ENCODE measurements at places on chromosomes 3 and 15. TPM values are rescaled to one million over a fixed set of nuclear protein-coding genes. Genes with fewer than 3 reads are reported as not detected.

GRCh38 chr3:33194303-33194702 is 24.3 kb downstream of the SUSD5 start:
- no peak for DNase-seq
- no peaks in the 10 kb centered on the region for H3K27me3 ChIP-seq
- peaks cover 2% of the 10 kb centered on the region for H3K36me3 ChIP-seq
- H3K4me3 ChIP-seq = no peak overlapping the region

DNA sequence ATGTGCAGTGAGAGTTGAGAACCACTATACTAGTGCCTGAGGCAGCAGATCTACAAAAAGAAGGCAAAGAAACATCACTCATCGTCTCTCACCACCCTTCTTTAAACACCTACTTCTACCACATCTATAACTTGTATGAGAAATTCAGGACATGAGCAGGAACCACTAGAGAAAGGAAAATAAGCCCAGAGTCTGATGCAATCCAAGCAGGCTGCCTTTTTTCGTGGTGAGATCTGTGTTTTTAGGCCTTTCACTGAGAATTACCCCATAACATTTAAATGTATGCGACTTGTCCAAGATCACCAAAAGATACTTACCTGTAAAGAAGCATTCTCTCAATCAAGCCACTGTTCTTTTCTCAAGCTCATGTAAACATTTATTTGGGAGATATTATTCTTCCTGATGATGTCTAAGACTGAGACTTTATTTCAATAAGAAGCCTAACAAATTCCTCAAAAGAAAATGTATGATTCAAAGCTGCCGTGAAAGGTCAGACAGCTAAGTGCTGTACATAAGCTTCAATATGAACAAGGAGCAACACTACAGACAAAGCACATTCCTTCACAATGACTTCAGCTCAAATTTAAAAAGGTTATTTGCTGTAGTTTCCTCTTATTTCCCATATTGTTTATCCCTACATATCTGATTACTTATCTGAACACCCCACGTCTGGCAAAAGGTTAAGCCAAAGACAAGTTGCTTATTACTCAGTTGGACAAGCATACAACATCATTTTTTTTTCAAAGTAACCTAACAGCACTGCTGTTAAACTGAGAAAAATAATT is 16.5 kb downstream of the SPICE1 start:
- H3K4me1 ChIP-seq = no peaks in the 10 kb centered on the region
- H3K27ac ChIP-seq = no peak overlapping the region
- H3K36me3 ChIP-seq = peaks cover 3% of the 10 kb centered on the region

DNA sequence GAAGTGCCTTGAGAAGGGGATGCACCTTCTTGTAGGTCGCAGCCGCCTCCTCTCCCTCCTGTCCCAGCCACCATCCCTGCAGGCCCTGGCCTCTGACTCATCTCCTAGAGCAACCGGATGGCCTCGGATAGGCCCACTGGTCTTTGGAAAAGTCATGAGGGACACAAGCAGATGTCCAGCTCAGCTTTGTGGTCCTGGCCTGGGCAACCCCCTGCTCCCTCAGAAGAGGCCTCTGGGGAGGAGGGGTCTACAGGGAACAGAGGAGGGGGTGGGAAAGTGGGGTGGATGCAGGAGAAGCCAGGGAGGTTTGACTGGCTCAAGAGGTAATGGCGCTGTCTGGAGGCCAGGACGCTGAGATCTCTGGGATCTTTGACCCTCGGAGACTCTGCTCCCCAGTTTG is 259.2 kb upstream of the TLE3 start:
- no peaks in the 10 kb centered on the region for H3K4me1 ChIP-seq
- no peaks in the 10 kb centered on the region for H3K27me3 ChIP-seq
- no peak overlapping the region for H3K4me3 ChIP-seq
- no peak for DNase-seq
- H3K36me3 ChIP-seq = no peaks in the 10 kb centered on the region
- H3K27ac ChIP-seq = no peak overlapping the region

- H3K4me1 ChIP-seq = no peaks in the 10 kb centered on the region
- H3K4me3 ChIP-seq = no peak within 1 kb of the TSS
- no peak within 1 kb of the TSS for H3K27ac ChIP-seq
- no peaks in the 10 kb centered on the region for H3K36me3 ChIP-seq
Measured at GRCh38 chr3:149792452-149793270, at the start of gene ANKUB1. Gene ANKUB1 (minus strand): TSS chr3:149792554. CDS start chr3:149792366, 188 bp downstream.

GRCh38 chr3:155217591-155217990 is 75.9 kb downstream of the STRIT1 start:
- no peaks in the 10 kb centered on the region for H3K36me3 ChIP-seq
- no peak for DNase-seq
- H3K4me1 ChIP-seq = no peaks in the 10 kb centered on the region
- no peak overlapping the region for H3K4me3 ChIP-seq
- H3K27ac ChIP-seq = no peak overlapping the region

DNA sequence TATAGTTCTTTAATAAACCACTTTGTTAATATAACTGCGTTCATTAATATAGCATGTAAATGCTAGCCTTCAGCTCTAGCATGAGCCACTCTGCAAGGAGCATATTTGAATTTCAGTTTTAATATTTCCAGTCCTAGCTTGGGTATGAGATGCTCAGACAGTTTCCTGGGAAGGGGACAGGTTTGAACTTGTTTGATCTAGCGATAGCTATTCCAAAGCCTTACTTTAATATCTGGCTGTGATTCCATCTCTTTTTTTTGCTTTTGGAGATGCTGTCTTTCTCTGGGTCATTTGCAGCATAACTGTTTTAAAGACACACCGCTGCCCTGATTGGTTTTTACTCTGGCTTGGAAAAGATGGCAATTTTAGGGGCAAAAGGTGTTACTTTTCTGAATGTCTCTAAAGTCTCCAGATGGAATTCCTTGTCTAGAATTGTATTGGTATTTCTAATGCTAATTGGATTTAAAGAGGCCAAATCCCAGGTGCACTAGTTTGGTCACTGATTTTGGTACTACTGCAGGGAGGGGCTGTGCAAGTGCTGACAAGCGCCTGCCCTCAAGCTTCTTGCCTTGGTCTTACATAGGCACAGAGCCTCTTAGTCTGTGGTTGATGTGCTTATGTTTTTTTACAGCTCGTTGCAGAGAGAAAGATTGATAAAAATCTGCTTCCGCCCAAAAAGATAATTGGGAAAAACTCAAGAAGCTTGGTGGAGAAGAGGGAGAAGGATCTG is 2.8 kb downstream of the NISCH start:
- DNase-seq = no peak
- peaks cover 27% of the 10 kb centered on the region for H3K36me3 ChIP-seq
- H3K27ac ChIP-seq = no peak overlapping the region
- no peak overlapping the region for H3K4me3 ChIP-seq
- peaks cover 16% of the 10 kb centered on the region for H3K4me1 ChIP-seq

GRCh38 chr3:140351466-140351865 is 326.4 kb upstream of the TRIM42 start:
- H3K4me1 ChIP-seq = no peaks in the 10 kb centered on the region
- no peaks in the 10 kb centered on the region for H3K27me3 ChIP-seq
- H3K4me3 ChIP-seq = no peak overlapping the region

GRCh38 chr3:149366941-149367840 is 10.3 kb downstream of the TM4SF1 start:
- no peak overlapping the region for H3K4me3 ChIP-seq
- H3K27me3 ChIP-seq = no peaks in the 10 kb centered on the region
- peaks cover 15% of the 10 kb centered on the region for H3K4me1 ChIP-seq
- DNase-seq = no peak
- peaks cover 7% of the 10 kb centered on the region for H3K36me3 ChIP-seq
- peak overlapping the region; percentile 15 for H3K27ac ChIP-seq

DNA sequence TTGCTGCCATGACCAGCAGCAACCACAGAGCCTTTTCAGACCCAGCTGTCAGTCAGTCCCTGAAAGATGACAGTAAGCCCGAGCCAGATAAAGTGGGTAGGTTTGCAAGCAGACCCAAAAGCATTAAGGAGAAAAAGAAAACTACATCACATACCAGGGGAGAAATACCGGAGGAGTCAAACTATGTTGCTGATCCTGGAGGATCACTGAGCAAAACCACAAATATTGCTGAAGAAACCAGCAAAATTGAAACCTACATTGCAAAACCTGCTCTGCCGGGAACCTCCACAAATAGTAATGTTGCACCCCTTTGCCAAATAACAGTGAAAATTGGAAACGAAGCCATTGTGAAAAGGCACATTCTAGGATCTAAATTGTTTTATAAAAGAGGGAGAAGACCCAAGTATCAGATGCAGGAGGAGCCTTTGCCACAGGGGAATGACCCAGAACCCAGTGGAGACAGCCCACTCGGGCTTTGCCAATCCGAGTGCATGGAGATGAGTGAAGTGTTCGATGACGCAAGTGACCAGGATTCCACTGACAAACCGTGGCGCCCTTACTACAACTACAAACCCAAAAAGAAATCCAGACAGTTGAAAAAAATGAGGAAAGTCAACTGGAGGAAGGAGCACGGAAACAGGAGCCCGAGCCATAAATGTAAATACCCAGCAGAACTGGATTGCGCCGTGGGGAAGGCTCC is 42.1 kb upstream of the RASA2 start:
- no peak overlapping the region for H3K27ac ChIP-seq
- DNase-seq = no peak
- peaks cover 54% of the 10 kb centered on the region for H3K4me1 ChIP-seq

DNA sequence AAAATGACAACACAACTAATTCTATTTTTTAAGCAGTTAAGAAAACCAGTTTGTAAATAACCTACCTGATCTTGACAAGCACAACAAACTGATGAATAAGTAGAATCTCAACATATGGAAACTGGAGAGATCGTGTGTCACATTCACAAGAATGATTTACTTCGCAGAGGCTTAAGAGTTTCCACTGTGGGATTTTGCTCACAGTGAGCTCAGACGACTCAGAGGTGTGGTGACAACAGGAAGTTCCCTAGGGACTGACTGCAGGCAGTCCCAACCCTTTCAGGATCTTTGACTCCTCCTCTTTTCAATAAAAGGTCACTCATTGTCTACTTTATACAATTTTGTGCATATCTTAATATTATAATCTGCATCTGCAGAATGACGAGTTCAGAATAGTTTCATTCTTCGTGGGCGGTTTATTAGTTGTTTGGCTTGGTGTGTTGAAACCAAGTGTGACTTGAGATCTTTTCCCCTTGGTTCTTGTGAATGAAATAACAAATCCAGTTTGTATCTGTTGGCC is at the start of gene LIPH:
Gene LIPH (minus strand): TSS at position 231 of the 520 bp plus-strand sequence. CDS start 117 bp downstream, at position 114.
- H3K4me1 ChIP-seq = peaks cover 9% of the 10 kb centered on the region
- H3K27ac ChIP-seq = no peak within 1 kb of the TSS
- no peak for DNase-seq
- no peaks in the 10 kb centered on the region for H3K27me3 ChIP-seq
- H3K36me3 ChIP-seq = no peaks in the 10 kb centered on the region

Gene GPR62
- total RNA-seq = not detected

Gene CHP1
- 115 TPM for total RNA-seq

Gene MELTF
- 6.1 TPM for total RNA-seq

Gene TRIM42
- total RNA-seq = not detected

Gene MORC1
- total RNA-seq = not detected

Gene KLHL40
- total RNA-seq = not detected

Gene DZIP1L
- total RNA-seq = 61.1 TPM

Gene PLCH1
- total RNA-seq = 0.28 TPM

Gene CP
- total RNA-seq = 58.1 TPM
